ENCODE measurements at places on chromosomes 4 and X. TPM values are rescaled to one million over a fixed set of nuclear protein-coding genes. Genes with fewer than 3 reads are reported as not detected.

DCAF12L2 gene
- 3.2 TPM for total RNA-seq

NUDT11 gene
- 11.4 TPM for total RNA-seq

AWAT2 gene
- total RNA-seq = not detected

ADGRG4 gene
- not detected for total RNA-seq

SH3TC1 gene
- total RNA-seq = 20.5 TPM

NSG1 gene
- total RNA-seq = 5.4 TPM

Measured in urinary bladder (tissue), 4 donors.